ENCODE measurements at places on chromosomes 4 and X. TPM values are rescaled to one million over a fixed set of nuclear protein-coding genes. Genes with fewer than 3 reads are reported as not detected.
A peak's percentile ranks its signal among the peaks of the same experiment; 100 is the strongest.

DNA sequence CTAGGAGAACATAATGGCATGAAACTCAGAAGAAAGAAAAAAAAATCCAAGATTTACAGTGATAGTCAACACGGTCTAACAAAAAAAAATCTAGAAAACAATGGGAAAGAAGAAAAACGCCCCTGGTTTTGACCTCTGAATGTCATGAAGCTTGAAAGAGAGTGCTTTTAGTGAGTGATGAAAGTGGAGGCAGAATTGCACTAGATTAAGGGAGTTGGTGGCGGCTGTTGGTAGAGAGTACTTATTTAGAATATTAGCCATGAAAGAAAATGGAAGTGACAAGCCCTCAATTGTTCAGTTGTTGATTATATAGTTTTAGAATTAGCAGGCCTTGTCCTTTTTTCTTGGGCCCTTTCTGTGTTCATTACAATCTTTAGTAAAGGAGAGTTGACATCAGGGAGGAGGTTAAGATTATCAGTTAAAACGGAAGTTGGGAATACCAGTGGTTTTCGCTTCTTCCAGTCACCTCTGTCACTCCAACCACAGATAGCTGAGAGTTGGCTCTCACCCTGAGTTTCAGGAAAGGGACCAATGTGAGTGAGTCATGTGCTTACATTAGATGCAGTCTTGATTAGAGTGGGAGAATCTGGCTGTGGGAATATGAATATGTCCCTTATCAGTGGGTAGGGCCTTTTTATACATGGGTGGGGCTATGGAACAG, 29.7 kb downstream of the EREG start:
- no peaks in the 10 kb centered on the region for H3K36me3 ChIP-seq
- H3K4me3 ChIP-seq, result no peak overlapping the region
- no peak for DNase-seq
- no peaks in the 10 kb centered on the region for H3K27me3 ChIP-seq
- H3K27ac ChIP-seq, result no peak overlapping the region

The XK gene
- total RNA-seq, result not detected

GRCh38 chrX:124086411-124086810, 124.9 kb downstream of the STAG2 start:
- H3K4me1 ChIP-seq, result peaks cover 32% of the 10 kb centered on the region
- H3K36me3 ChIP-seq, result peaks cover 30% of the 10 kb centered on the region
- peak; percentile 69 for DNase-seq
- H3K27me3 ChIP-seq, result no peaks in the 10 kb centered on the region

DNA sequence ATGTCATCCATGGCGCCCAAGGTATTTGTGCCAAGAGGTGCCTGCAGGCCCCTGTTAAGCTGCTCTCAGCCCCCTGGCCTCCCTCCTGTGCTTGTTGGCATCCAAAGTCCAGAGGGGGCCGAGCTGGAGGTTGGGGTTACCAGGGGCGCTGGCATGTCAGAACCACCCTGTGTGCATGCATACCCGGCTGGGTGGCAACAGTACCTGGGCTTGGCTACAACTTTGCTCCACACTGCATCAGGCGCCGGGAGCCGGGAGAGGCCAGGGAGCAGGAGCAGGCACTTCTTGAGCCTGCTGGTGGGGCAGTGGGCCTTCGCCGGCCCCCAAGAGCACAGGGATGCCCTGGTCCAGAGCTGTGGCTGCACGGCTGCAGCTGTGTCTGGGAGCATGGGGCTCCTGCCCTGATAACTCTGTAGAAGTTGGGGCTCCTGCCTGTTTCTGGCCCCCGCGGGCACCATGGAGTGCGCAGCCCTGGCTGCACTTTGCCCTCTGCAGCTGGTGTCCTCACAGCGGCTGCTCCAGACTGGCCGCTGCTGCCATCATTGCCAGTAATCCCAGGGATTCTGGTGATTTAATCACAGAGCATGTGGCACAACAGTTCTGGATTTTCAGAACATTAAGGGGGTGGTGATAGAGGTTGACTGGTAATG, 130.3 kb downstream of the ARHGAP10 start:
- H3K27ac ChIP-seq, result no peak overlapping the region
- no peaks in the 10 kb centered on the region for H3K36me3 ChIP-seq
- no peaks in the 10 kb centered on the region for H3K27me3 ChIP-seq
- no peaks in the 10 kb centered on the region for H3K4me1 ChIP-seq

All from CD4-positive, alpha-beta memory T cell (primary cell).